ENCODE measurements at places on chromosomes 2 and 18. TPM values are rescaled to one million over a fixed set of nuclear protein-coding genes. Genes with fewer than 3 reads are reported as not detected.

Gene SUCLG1
- total RNA-seq: 47.0 TPM

GRCh38 chr2:66279024-66279423, 155.9 kb upstream of the MEIS1 start:
- DNase-seq: no peak

DNA sequence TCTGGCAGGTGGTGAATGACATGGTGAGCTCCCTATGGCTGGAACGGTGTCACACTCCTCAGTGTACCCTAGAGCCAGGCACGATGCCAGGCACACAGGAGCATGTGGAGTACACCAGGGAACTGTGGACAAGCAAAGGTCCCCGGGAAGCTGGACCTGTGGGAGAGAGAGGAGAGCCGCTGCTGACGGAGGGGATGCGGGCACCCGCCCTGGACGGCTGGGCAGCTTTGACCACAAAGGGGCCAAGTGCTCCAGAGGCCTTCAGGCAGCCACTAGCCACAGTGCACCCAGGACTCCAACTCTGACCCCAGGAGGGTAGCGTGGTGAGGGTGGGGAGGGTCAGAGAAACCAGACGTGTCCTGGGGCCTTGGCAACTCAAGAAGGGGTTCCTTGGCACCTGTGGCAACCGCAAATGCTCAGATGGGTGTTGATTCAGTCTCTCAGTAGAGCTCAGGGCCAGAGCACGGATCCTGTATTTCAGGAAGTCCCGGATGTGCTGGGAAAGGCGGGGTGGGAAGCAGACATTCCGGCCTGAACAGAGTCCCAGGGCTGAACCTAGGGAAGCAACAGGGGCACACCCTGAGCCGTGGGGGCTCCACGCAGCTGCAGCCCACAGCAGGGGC, 2.3 kb upstream of the MAB21L4 start:
- no peak for DNase-seq

DNA sequence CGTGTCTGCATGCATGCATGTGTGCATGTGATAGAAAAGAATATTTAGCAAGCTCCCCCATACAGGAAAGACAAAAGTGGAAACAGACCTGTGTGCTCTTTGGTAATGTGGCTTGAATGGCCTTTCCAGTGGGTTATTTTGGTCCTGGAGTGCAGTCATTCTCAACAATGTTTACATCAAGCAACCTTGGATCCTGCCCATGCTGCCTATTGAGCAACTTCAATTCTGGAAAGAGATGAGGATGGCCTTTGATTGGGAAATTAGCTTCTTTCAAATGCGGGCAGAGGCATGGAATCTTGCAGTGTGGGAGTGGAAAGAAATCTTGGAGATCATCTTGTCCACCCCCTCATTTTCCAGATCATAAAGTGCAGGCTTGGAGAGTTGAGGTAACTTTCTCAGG, 87.2 kb upstream of the SMAD2 start:
- DNase-seq: peak; percentile 63

Gene LYG1
- 0.32 TPM for total RNA-seq

Gene CAVIN2
- total RNA-seq: 8.4 TPM

- no peak for DNase-seq
Observed at GRCh38 chr2:235096447-235096846, 144.6 kb downstream of the SH3BP4 start.

DNA sequence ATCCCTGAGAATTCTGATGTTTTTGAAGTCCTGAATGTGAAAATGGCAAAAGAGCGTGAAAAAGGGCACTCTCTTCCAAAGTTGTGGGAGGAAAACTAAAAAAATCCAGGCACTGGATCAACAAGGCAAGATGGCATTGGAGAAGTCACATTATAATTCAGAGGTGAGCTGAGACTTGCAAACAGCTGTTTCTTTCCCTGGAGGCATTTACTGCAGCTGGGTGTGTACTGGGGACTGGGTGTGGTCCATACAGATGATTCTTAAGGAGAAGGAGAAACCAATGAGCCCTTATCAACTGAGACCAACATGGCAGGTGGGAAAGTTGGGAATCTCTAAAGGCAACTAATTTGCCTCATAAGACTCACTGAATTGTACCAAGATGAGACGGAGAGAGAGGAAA, 313.9 kb downstream of the TRIB2 start:
- no peak for DNase-seq

Gene NT5DC4
- total RNA-seq: not detected

- no peak for DNase-seq
Observed at GRCh38 chr2:38254796-38255195, 122.3 kb downstream of the ATL2 start.

GRCh38 chr2:13006426-13006825, 289.7 kb downstream of the TRIB2 start:
- no peak for DNase-seq

Gene GTF2A1L
- total RNA-seq: 4.7 TPM

- peak; percentile 44 for DNase-seq
Observed at GRCh38 chr2:37809931-37810570, 115.0 kb upstream of the RMDN2 start.

Gene SNORC
- total RNA-seq: 0.86 TPM

Gene SLC5A7
- not detected for total RNA-seq

GRCh38 chr2:4618141-4618540, 914.8 kb downstream of the DCDC2C start:
- no peak for DNase-seq

DNA sequence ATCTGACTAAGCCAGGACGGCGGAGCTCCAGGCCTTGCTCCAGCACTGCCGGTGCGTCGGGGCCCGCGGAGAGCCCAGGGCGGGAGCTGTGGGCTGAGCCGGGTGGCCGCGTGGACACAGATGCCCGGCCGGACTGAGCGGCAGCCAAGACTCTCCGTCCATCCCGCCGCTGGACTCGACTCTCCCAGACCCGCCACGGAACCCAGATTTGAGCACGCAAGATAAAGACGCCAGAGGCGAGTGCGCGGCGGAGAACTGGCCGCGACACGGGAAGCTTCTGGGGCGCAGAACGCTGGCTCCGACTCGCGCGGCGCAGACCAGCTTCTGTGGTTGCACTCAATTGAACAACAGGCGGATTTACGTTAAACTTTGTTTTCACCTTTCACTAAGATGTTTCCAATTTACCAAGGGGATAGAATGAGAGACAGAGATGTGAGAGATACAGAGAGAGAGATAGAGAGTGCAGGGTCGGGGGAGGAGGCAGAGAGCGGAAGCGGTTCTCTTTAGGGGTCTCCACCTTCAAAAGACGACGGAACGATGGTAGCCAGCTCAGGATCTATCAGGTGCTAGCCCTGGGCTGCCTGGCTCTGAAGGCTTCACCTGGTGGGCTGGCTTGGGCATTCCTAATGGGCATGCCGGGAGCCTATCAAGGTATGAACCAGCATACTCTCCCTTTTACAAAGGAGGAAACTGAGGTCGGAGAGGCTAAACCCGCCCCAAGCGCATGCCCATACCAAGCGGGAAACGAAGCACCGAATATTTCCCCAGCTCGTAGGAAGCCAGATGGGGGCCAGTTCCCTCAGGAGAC, 10.4 kb upstream of the EN1 start:
- no peak for DNase-seq

DNA sequence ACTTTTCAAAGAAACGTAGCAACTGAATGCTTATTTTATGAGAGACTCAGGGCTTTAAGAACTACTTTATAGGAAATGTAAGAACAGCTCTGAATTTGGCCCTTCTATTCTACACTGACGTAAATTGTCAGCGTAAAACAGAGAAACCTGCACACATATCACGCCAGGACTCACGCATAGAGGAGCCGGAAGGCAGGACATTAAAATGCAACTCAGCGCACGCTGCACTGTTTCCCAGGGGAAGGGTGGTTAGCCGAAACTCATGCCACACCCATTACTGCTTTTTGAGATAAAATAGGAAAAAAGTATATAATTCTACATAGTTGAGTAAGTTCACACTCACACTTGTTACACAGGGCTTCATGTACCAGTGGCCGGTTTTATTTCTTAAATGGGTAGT, 7.4 kb downstream of the TUBB6 start:
- DNase-seq: no peak

GRCh38 chr2:8329660-8330622, 351.9 kb upstream of the ID2 start:
- no peak for DNase-seq

Gene GRHL1
- 1.7 TPM for total RNA-seq

- DNase-seq: peak; percentile 23
Observed at GRCh38 chr2:38549851-38550250, 52.9 kb downstream of the HNRNPLL start.

Gene CLEC4F
- not detected for total RNA-seq

Gene ACKR3
- not detected for total RNA-seq

Gene PLB1
- 3.0 TPM for total RNA-seq

DNA sequence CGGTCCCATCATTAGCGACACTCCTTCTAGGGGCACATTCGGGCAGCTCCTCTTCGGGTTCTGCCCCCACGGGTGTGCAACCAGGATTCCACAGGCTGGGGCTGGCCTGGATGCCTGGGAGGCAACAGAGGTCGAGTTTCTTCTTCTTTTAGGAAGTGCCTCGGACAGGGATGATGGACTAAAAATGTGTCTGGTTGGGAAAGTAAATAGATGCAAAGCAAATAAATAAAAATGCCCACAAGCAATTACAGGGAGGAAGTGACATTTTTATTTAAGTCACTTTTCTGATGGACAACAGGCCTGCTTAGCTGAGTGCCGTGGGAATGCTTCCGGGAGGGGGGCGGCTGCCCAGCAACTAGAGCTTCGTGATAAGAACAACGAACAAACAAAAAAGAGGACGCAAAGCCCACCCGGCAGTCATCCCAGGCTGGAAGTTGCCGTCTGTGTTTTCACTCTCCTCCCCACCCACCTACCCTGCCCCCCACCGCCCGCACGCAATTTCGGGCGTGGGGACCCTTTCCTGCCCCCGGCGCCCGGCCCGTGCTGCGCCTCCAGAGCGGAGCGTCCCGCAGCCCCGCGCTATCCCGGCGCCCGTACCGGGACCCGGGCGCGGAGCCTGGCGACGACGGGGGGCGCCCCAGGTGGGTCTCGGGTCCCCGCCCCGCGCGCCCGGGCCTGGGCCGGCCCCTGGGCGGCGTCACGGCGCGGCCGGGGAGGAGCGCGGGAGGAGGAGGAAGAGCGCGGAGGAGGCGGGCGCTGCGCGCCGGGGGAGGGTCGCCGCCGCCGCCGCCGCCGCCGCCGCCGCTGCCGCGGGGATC, 412 bp upstream of the NCK2 start:
- DNase-seq: peak; percentile 60

Gene RAB10
- 128 TPM for total RNA-seq

DNA sequence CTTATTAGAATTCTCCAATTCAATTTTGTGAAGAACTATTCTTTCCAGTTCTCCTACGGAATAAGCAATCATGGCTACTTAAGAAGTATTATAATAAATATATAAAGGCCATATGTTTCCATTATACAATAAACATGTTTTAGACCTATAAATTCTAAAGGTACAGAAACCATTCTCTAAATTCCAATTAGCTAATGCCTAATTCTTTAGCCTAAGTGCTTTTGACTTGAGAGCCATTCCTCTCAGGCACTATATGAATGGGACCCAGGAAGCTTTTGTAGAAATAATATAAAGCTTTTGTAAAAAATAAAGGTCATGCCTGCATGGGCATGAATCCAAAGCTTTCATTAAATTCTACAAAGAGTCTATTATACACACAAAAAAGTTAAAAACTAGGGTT, 161.0 kb upstream of the UNC80 start:
- no peak for DNase-seq

Data from fibroblast of villous mesenchyme (primary cell).